ENCODE measurements at places on chromosomes 16 and 17.
A peak's percentile ranks its signal among the peaks of the same experiment; 100 is the strongest.

DNA sequence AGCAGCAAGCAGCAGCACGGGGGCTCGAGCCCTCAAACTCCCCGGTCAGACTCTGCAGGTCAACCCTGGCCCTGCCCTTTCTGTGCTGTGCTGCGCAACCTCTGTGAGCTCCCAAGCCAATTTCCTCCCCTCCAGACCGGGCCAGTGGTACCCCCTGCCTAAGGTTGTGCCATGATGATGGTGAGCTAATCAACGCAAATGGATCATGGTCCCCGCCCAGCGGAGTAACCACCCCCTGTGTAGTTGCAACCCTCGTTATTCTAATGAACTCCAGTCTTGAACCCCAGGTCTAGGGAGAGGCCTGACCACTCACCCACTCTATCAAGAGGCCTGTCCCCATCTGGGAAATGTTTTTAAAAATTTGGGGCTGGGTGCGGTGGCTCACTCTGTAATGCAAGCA, 201.8 kb upstream of the FOXF1 start:
- no peak for DNase-seq

GRCh38 chr16:53866520-53866919, 162.6 kb downstream of the FTO start:
- DNase-seq, result no peak

- DNase-seq, result no peak
Observed at GRCh38 chr17:57071991-57072944, 12.8 kb upstream of the AKAP1 start.

DNA sequence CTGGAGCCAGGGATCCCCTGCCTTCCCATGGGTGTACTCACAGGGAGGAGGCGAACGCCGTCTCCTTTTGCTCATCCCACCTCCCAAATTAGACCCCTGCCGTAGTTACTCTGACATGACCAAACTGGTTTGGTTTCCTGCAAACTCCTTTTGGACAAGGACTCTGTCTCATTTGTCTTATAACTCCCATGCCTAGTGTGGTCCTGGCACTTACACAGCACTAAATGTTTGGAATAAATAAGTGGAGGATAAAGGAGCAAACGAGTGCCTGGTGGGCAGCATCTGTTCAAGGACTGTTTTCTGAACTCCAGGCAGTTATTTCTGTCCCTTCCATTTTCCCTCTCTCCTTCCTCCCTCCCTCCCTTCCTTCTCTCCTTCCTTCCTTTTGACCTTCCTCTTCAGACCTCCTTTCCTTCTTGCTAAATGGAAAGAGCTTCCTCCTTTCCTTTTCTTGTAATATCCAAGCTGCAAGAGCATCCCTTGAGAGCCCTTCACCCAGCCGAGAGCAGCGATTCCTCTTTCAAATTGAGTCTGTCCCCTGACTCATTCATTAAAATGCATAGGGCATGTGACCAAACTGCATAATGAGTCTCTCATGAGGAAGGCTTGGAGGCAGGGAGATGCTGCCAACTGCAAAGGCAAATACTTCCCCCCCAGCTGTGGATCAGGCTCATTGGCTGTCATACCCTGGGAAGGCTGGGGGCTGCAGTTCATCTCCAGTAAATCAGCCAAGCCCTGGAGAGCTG, 36.8 kb downstream of the CHD9 start:
- DNase-seq, result peak; percentile 90

- DNase-seq, result no peak
Observed at GRCh38 chr17:61716225-61716829, 125.3 kb upstream of the NACA2 start.

DNA sequence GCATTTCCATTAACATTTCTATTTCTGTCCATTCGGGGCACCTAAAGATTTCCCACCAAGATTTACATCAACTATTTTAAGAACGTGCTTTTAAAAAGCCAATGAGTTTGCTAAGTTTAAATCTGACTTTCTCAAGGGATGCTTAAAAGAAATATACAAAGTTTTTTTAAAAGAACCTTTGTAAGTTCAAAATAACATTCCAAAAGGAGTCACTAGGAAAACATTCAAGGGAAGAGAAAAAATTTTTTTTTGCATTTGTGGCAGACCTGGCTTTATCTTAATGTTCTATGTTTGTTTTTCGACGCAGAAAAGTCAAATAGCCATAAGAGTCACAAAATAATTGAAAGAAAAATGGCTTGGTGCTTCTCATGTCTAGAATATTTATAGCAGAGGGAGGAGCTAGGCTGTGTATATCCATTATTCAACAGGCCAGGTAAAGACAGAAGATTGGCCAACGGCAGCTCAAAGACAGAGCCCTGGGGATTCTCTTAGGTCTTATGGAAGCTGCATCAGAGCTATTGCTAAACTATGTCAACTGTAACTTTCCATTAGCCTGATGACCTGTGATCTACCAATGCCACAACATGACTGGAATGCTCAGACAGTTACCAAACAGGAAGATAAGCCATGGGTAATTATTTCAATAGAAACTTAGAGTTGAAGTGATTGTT, 37.8 kb upstream of the MYOCD start:
- no peak for DNase-seq

GRCh38 chr17:82751171-82751570, 694 bp upstream of the TBCD start:
- no peak for DNase-seq

DNA sequence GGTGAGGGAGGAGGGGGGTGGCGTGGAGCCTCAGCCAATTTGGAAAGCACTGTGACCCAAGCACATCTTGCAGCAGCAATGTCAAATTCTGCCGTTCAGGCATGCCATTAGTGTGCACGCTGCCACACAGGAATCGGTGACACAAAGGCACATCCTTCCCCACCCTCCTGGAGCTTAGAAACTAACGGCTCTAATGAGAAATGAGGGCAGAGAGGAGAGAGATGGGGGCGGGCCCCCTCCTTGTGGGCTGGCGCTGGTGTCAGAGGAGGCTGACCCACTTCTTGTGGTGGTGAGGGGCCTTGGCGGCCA, 94.8 kb downstream of the RTN4RL1 start:
- peak; percentile 8 for DNase-seq

DNA sequence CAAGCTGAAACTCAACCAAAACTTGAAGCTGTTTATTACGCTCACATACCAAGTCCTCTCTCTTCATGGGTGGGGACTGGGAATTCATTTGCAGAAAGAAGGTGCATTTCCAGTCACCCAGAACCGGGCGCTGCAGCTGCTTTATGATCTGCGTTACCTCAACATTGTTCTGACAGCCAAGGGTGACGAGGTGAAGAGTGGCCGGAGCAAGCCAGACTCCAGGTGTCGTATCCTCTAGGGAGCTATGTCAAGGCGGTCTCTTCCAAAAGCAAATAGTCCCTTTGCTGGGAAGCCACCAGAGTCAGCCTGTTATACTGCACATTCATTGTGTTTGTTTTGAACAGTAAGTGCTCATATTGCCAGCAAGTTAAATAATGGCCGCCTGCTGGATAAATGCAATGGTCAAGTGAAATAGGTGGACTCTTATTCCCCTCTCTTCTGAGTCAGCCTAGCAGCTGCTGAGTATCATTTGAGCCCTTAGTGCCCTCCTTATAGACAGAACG, 12.7 kb downstream of the COG1 start:
- DNase-seq, result no peak

- no peak for DNase-seq
Observed at GRCh38 chr16:53583401-53583800, 80.4 kb upstream of the AKTIP start.

- DNase-seq, result peak; percentile 83
Observed at GRCh38 chr16:3112058-3112880, at the start of gene ZNF205. Gene ZNF205, plus strand, starts transcription at chr16:3112586. Its CDS starts 845 bp downstream, at chr16:3113431.

GRCh38 chr16:13291591-13292333, 390.4 kb downstream of the SHISA9 start:
- no peak for DNase-seq

Data from left hindlimb (tissue), 1 donor.